ENCODE measurements at places on chromosomes 2 and 18. TPM values are rescaled to one million over a fixed set of nuclear protein-coding genes. Genes with fewer than 3 reads are reported as not detected.

DNA sequence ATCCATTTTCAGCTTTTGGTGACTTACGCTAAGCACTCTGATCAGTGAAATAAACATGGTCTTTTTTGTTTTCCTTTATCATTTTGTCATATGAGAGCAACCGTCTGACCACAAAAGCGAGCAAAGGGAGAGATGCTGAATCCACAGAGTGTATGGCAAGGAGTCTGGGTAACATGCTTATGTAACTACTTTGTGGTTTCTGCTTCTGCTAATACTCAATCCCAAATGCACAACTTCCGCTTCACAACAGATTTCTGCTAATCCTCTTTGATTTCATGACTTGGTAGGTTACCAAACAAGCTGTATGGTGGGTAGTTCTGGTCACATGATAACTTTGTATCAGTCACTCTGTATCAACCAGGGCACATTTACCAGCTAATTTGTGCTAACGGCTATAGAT is 908.4 kb upstream of the CRIM1 start:
- H3K4me3 ChIP-seq: no peak overlapping the region
- H3K27me3 ChIP-seq: no peaks in the 10 kb centered on the region
- DNase-seq: no peak
- H3K36me3 ChIP-seq: no peaks in the 10 kb centered on the region
- H3K27ac ChIP-seq: no peak overlapping the region

Gene RAB17
- 23.6 TPM for total RNA-seq

DNA sequence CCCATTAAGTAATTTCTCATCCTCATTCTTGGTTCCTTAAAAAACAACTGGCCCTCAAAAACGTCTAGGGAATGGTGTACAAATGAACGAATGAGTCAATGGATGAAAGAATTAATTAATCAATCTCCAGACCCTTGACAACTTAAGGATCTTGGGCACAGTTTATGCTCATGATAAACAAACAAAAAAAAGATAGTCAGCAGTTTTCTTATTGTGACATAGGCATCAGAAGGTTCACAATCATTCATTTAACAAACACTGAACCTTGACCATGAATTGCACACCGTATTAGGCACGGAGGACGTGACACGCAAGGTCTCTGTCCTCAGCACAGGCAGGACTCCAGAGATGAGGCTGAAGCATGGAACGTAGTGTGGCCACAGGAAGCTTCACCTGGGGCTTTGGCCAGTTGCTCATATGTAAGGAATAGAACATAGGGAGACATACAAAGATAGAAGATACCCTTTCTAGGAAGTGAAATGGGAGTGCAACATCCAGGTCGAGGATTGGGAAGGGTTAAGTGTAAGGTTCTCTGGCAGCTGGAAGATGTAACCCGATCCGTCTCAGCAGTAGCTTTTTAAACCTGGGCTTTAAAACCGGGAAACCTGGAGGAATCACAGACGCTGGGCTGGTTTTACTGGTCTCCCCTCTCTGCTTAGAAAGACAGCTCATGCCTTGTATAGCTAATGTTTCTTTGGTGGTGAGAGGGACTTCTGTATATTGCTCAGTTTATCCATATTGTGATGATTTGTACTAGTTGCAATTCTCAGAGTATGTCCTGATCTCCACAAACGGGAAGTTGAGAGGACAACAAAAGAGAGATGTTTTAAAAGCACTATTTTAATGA is 8.9 kb upstream of the LTBP1 start:
- no peak for DNase-seq
- H3K36me3 ChIP-seq: no peaks in the 10 kb centered on the region
- peaks cover 2% of the 10 kb centered on the region for H3K27me3 ChIP-seq
- H3K27ac ChIP-seq: no peak overlapping the region
- no peaks in the 10 kb centered on the region for H3K4me1 ChIP-seq
- no peak overlapping the region for H3K4me3 ChIP-seq

GRCh38 chr18:65206551-65207260 is 544.1 kb upstream of the CDH7 start:
- H3K27ac ChIP-seq: no peak overlapping the region
- H3K27me3 ChIP-seq: no peaks in the 10 kb centered on the region
- H3K36me3 ChIP-seq: no peaks in the 10 kb centered on the region

- H3K27ac ChIP-seq: no peak overlapping the region
- H3K27me3 ChIP-seq: no peaks in the 10 kb centered on the region
- no peaks in the 10 kb centered on the region for H3K36me3 ChIP-seq
Observed at GRCh38 chr2:3222636-3223035, 155.0 kb downstream of the EIPR1 start.

DNA sequence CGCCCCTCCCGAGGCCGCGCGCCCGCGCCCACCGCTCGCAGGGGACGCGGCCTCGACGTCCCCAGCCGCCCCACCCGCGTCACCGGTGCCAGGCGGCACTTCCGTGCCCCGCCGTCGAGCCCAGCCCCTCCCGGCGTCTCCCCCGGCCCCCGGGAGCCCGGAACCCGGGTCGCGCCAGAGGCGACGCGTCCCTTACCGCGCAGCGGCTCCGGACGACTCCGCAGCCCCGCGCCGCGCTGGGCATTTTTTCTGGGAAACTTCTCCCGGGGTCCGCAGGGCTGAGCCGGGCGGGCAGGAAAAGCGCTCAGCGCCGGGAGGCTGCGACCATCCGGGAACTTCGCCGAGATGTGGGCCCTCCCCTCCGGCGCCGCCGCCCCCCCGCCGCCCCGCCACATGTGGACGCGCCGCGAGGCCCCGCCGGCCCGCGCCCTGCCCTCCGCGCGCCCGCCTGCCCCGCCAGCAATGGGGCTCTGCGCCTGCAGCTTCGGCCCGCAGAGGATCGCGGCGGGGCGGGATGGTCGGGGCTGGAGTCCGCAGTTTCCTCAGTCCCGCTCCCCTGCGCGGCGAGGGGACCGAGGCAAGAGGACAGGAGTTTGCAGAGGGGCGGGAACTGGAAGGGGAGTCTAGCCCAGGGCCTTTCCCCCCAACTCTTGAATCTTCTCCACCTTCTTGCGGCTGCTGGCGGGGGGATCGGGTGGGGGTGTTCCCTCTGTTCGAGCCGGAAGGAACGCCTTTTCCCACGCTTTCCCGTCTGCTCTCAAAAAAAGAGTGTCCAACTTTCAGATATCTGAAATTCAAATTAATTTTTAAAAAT is 81.5 kb downstream of the CHRNA1 start:
- no peak overlapping the region for H3K27ac ChIP-seq
- no peaks in the 10 kb centered on the region for H3K36me3 ChIP-seq
- DNase-seq: no peak
- H3K27me3 ChIP-seq: peaks cover 22% of the 10 kb centered on the region

Gene GLB1L
- 8.1 TPM for total RNA-seq

GRCh38 chr18:48901145-48902022 is 49.4 kb downstream of the SMAD7 start:
- no peak for DNase-seq
- H3K36me3 ChIP-seq: no peaks in the 10 kb centered on the region
- no peak overlapping the region for H3K4me3 ChIP-seq
- H3K4me1 ChIP-seq: no peaks in the 10 kb centered on the region

Gene ZDBF2
- 4.2 TPM for total RNA-seq

- no peaks in the 10 kb centered on the region for H3K4me1 ChIP-seq
- DNase-seq: no peak
- no peak overlapping the region for H3K4me3 ChIP-seq
- no peaks in the 10 kb centered on the region for H3K36me3 ChIP-seq
Observed at GRCh38 chr2:147636886-147637285, 207.9 kb upstream of the ACVR2A start.

DNA sequence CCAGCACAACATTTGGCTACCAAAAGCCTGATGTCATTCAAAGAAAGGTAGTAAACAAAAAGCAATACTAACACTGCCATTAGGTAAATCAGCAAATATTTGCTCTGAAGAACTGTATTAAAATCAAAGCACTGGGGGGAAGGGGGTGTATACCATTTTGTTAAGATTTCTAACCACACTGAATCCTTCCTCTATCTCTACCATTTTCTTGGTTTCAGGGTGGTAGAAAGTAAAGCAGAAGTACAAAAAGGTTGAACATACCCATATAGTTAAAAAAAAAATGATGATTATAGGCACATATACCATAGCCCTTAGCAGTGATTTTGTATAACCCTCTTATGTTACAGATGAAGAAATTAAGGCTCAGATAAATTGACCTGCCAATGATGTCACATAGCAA is 437.6 kb downstream of the ZEB2 start:
- H3K27ac ChIP-seq: no peak overlapping the region
- H3K27me3 ChIP-seq: no peaks in the 10 kb centered on the region
- H3K4me3 ChIP-seq: no peak overlapping the region
- no peaks in the 10 kb centered on the region for H3K4me1 ChIP-seq

Gene MC2R
- total RNA-seq: 0.05 TPM

GRCh38 chr2:128782411-128783192 is 463.9 kb upstream of the HS6ST1 start:
- H3K27me3 ChIP-seq: peaks cover 8% of the 10 kb centered on the region
- H3K4me1 ChIP-seq: no peaks in the 10 kb centered on the region
- H3K4me3 ChIP-seq: no peak overlapping the region
- H3K36me3 ChIP-seq: no peaks in the 10 kb centered on the region
- H3K27ac ChIP-seq: no peak overlapping the region

Gene CDH19
- total RNA-seq: not detected

Gene MBD1
- total RNA-seq: 47.3 TPM

- H3K36me3 ChIP-seq: no peaks in the 10 kb centered on the region
- DNase-seq: no peak
- no peak overlapping the region for H3K27ac ChIP-seq
- H3K27me3 ChIP-seq: no peaks in the 10 kb centered on the region
Observed at GRCh38 chr2:34345030-34345429, 745.9 kb upstream of the FAM98A start.

DNA sequence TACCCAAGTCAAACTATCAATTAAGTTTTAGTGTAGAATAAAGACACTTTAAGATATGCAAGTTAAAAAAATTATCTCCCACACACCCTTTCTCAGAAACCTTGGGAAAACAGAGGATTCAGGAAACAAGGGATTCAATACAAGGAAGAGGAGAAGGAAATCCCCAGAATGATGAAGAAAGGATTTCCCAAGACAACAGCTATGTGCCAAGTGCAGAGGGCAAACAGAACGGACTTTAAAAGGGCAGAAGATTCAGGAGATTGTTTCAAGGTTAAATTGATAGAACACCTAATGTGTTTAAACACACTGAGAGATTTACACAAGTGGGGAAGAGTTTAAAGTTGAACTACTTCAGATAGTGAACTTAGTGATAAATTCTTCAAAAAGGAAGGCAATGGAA is 71.5 kb upstream of the EPAS1 start:
- no peak overlapping the region for H3K27ac ChIP-seq
- H3K4me1 ChIP-seq: no peaks in the 10 kb centered on the region
- no peak overlapping the region for H3K4me3 ChIP-seq

Gene SCN2A
- not detected for total RNA-seq

GRCh38 chr2:7601990-7602389 is 684.8 kb downstream of the RNF144A start:
- no peaks in the 10 kb centered on the region for H3K4me1 ChIP-seq
- no peaks in the 10 kb centered on the region for H3K27me3 ChIP-seq
- no peak overlapping the region for H3K4me3 ChIP-seq
- no peak overlapping the region for H3K27ac ChIP-seq
- no peak for DNase-seq
- H3K36me3 ChIP-seq: no peaks in the 10 kb centered on the region

- no peak overlapping the region for H3K4me3 ChIP-seq
- H3K4me1 ChIP-seq: no peaks in the 10 kb centered on the region
- H3K27ac ChIP-seq: no peak overlapping the region
- peaks cover 12% of the 10 kb centered on the region for H3K27me3 ChIP-seq
Observed at GRCh38 chr2:37468170-37468569, 123.7 kb downstream of the QPCT start.

- no peaks in the 10 kb centered on the region for H3K27me3 ChIP-seq
- no peaks in the 10 kb centered on the region for H3K4me1 ChIP-seq
- no peak overlapping the region for H3K27ac ChIP-seq
Observed at GRCh38 chr18:34158881-34159690, 65.6 kb downstream of the NOL4 start.

Gene SERPINB13
- total RNA-seq: not detected

GRCh38 chr2:47041063-47041462 is 114.0 kb downstream of the STPG4 start:
- no peak for DNase-seq
- no peaks in the 10 kb centered on the region for H3K27me3 ChIP-seq
- peak overlapping the region; percentile 49 for H3K27ac ChIP-seq
- no peaks in the 10 kb centered on the region for H3K36me3 ChIP-seq
- peaks cover 43% of the 10 kb centered on the region for H3K4me1 ChIP-seq

Gene VWA3B
- total RNA-seq: not detected

DNA sequence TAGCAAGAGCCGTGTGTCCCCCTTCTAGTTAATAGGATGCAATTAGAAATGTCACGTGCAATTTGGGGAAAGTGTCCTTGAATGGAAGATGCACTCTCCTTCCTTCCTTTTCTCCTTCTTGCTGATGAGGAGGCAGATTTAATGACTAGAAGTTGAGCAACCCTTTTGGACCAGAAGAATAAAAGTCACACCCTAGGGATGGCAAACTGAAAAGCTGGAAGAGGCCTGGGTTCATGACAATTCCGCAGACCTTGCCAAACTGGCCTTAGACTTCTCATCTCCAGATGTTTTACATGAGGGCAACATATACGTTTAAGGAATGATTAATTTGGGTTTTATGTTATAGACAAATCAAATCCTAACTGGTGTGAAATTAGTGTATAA is 38.6 kb upstream of the NCOA1 start:
- no peaks in the 10 kb centered on the region for H3K36me3 ChIP-seq
- H3K4me1 ChIP-seq: peaks cover 5% of the 10 kb centered on the region
- no peak for DNase-seq
- H3K27me3 ChIP-seq: no peaks in the 10 kb centered on the region
- no peak overlapping the region for H3K27ac ChIP-seq

Gene GALNT13
- total RNA-seq: not detected

- no peak overlapping the region for H3K4me3 ChIP-seq
- H3K36me3 ChIP-seq: no peaks in the 10 kb centered on the region
- H3K27ac ChIP-seq: no peak overlapping the region
- DNase-seq: no peak
Observed at GRCh38 chr2:147006736-147007141, 838.1 kb upstream of the ACVR2A start.

DNA sequence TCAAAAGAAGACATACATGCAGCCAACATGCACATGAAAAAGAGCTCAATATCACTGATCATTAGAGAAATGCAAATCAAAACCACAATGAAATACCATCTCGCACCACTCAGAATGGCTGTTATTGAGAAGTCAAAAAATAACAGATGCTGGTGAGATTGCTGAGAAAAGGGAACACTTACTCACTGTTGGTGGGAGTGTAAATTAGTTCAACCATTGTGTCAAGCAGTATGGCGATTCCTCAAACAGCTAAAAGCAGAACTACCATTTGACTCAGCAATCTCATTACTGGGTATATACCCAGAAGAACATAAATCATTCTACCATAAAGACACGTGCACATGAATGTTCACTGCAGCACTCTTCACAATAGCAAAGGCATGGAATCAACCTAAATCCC is 95.5 kb upstream of the XIRP2 start:
- no peak for DNase-seq
- no peak overlapping the region for H3K27ac ChIP-seq
- no peaks in the 10 kb centered on the region for H3K27me3 ChIP-seq

DNA sequence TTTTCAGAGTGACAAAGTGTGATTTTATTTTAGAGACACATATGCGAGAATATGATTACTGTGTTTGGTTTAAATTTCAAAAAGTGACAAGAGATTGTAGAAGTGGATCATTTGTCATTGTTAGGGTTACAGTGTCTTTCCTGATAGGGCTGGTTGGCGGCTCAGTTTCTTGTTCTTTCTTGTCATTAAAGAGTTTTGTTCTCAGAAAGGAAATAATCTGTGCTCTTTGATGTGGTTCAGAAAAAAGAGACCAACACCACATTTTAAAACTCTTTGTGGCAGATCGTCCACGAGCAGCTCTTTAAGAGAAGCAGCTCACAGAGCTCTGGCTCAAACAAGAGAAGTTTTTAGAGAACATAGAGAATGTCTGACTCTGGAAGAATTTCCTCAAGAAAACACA is 45.6 kb upstream of the ZNF532 start:
- DNase-seq: no peak
- H3K36me3 ChIP-seq: no peaks in the 10 kb centered on the region
- no peaks in the 10 kb centered on the region for H3K4me1 ChIP-seq

All from Panc1 (cell line).